ENCODE measurements at places on chromosomes 7 and 10.

DNA sequence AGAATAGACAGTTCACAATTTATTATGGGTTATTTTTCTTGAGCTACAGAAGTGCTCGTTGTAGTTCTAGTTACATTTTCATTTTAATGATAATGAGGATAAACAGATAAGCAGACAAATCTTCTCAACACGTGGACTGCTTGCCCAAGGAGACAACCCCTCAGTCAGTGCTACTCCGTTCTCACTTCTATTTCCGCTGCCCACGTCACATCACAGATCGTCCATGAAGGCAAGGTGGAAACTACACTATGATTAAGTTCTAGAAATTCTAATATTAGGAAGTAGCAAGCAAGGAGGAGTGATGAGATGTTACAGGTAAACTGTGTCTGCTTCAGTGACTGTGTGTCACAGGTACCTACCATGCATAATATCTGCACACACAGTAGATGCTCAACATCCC, 210.5 kb downstream of the CHCHD3 start:
- DNase-seq, result no peak

DNA sequence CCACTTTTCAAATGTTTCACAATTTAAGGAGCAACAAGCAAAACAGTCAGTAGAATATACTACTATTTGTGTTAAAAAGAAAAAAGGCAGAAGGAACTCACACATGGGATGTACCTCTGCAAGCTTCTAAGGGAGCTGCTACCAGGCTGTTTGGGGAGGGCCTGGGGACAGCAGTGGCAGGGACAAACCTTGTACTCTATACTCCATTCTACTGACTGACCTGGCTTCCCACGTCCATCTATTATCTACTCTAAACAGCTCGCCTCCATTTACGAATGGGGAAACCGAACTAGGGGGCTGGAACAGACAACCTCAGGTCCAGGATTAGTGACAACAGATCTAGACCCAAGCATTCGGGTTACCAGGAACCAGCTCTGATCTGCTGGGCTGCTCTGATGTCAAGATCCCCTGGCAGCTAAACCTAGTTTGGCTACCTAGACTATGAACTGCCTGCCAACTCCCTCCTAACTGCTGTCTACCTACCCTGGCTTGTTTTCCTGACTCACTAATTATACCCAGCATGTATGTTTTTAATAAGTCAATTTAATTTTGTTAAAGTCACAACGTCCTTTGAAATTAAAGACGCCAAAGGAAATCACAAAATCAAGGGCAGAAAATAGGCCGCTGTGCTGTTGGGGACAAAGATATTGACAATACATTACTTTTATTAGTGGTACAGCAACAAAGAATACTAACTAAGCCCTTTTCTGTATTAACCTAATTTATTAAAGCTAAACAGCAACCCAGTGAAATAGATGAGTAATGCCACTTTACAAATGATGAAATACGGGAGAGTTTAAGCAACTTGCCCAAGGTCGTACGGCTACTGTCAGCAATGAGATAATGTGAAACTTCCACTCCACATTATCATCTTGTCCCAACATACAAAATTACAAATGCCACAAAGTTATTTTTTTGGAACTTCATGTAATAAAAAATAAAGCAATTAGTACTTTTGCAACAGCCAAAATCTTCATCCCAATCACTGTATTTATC, 5.3 kb downstream of the PSAP start:
- DNase-seq, result peak; percentile 60

DNA sequence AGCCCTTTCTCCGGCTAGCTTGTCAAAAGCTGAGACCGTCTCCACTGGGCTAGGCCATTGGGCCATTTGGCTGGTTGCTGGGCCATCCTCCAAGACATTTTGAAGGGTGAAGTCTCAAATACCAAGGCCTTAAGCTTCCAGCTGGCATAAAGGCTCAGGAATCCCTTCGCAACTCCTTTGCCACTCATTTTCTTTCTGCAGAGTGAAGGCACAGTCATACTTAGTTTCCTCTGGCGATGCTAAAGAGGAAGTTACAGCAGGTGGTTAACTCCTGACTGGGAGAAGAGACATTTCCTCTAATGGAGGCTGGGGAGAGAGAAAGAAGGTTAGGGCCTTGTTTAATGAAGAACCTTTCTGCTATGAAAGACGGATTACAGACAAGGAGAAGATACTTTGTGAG, 4.8 kb upstream of the REPIN1 start:
- DNase-seq, result no peak

- DNase-seq, result no peak
Measured at GRCh38 chr10:67433276-67433675, 262.7 kb downstream of the CTNNA3 start.

- no peak for DNase-seq
Measured at GRCh38 chr7:150801242-150801945, 825 bp downstream of the TMEM176A start.

DNA sequence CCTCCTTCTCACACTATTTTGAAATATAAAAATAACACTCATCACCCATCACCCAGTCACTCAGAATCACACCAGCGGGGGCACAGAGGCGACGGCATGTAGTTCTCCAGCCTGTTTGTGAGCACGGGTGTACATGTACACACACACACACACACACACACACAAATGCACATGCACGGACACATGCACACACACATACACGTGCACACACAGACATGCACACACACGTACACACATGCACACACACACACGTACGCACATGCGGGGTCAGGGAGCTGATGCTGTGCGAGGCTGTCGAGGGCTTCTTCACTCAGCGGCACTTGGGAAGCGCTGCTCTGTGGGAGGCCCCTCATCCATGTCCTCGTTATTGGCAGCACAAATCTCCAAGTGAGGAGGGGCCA, 178.8 kb downstream of the ELFN1 start:
- no peak for DNase-seq

- no peak for DNase-seq
Measured at GRCh38 chr10:15571575-15571974, 148.1 kb downstream of the ITGA8 start.

- DNase-seq, result no peak
Measured at GRCh38 chr10:107653832-107654287, 489.4 kb upstream of the SORCS1 start.

GRCh38 chr10:123841560-123841959, 50.0 kb downstream of the CPXM2 start:
- DNase-seq, result no peak

DNA sequence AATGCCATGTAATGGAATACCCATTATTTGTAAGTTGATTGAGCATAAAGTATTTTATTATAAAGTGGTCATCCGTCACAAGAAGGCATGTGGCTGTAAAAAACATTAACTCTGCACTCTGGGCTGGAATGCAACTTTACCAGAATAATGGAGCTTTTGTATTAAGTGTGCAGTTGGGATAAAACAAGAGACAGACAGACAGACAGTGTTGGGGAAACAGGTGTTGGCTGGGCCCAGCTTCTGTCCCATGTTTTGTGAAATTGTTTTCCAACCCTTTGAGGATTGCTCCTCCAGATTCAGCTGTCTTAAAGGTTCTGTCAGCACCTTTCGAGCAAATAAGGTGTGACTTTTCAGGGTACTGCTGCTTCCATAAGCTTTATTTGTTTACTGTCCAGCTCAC, 67.9 kb upstream of the NFKB2 start:
- no peak for DNase-seq

GRCh38 chr7:5214641-5215040, 24.6 kb downstream of the WIPI2 start:
- no peak for DNase-seq

DNA sequence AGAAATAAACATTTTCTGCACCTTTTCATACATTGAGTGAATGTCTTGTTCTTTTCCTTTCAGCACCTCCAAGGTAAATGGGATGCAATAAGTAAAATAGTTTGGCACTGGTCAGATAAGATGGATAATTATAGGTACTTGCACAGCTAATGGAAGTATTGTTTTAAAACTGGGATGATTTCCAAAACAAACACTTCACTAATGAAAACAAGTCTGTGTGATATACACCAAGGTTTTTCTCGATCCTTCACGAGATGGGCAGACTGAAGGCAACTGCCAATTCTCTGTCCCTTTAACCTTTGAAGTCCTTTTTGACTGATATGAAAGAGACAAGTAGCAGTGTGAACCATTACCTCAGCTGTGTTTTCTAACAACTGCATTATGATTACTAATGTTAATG, 423.8 kb downstream of the GFRA1 start:
- no peak for DNase-seq

DNA sequence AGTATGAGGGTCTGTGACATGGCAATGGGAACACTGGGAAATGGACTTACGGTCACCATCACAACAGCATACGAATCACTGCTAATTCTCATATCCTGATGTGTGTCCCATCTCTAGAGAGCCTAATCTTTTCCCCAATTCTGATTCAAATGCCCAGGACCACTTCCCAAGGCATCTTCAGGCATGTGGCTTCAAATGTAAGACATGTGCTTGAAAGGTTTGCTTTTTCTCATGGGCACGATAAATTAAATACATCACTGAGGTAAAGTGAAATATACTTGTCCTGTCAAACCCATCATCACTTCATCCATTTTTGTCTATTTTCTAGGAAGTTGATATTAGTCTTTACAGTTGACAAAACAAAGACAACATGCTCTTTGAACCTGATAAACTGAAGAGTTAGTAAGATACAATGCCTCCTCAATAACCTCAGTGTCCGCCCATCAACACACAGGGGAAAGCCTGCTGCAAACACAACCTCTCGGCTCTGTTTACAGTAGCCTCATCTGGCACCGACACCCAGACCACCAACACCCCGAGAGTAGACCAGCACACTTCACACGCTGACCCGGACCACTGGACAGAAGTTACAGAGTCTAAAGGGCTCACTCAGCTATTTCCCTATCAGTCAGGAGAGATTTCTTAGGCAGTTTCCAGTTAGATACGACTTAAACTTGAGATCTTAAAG, 24.8 kb downstream of the GRB10 start:
- DNase-seq, result no peak

- no peak for DNase-seq
Measured at GRCh38 chr10:76430061-76430645, 998.7 kb downstream of the LRMDA start.

DNA sequence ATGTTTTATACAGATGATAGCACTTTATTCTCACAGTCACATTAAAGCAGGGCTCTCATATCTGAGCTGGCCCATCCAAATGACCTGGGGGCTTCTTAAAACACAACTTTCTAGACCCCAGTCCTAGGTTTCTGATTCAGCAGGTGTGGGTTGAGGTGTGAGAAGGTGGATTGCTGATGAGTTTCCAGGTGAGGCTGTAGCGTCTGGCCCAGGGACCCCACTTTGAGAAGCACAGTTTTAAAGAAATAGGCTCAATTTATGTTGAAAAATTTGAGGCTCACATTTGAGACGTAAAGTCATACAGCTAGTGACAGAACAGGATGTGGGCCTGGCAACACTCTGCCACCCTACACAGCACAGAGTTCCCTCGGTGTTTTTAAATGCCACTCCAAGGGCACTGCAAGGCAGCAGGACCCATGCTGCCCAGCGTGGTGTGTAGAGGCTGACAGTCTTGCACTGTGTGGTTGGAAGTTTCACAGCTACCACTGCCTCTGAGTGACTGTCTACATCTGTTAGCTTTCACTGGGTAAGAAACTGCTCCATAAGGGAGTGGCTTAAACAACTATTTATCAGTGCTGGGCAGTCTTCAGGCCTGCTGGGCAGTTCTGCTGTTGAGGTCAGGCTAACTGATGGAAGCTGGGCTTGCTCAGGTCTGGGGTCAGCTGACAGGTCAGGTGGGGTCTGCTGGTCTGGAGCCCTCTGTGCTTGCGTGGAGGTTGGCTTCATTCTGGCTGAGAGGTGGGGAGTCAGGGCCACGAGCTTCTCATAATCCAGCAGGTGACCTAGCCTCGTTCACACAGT, 319.7 kb downstream of the CXCL12 start:
- no peak for DNase-seq

- no peak for DNase-seq
Measured at GRCh38 chr7:155667241-155667829, 22.9 kb downstream of the RBM33 start.

DNA sequence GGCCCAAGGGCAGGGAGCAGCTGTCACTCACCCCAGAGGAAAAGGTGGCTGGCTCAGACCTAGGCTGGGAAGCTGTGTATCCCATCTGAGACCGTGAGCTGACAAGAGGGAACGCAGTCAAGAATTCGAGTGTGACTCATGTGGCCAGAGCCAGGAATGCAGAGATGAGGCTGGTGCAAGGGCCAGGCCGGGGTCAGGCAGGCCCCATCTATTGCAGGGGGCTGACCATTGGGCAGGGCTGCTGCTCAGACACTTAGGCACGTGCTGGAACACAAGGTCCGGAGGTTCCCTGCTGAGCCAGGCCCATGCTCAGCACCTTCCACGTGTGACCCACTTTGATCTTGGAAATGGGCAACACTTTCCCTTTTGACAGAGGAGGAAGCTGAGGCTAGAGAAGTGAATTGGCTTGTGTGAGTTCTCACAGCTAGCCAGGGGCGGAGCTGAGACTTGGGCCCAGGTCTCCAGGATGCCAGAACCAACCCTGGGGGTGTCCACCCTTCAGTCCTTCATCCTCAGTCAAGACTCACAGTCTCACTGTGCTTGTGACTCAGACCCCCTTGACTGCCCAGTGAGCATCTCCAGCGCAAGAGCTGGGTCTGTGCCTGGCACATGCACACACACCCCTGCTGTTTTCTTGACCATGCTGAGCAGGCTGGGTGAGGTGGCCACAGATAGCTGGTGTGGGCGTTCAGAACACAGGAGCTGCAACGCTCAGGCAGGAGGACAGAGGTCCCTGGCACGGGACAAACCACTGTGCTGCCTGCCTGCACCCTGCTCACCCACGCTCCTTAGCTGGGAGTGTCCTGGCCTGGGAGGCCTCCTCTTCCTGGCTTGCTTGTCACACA, 47.6 kb upstream of the PPIF start:
- no peak for DNase-seq

- no peak for DNase-seq
Measured at GRCh38 chr7:126157391-126157790, 1095.3 kb downstream of the GRM8 start.

DNA sequence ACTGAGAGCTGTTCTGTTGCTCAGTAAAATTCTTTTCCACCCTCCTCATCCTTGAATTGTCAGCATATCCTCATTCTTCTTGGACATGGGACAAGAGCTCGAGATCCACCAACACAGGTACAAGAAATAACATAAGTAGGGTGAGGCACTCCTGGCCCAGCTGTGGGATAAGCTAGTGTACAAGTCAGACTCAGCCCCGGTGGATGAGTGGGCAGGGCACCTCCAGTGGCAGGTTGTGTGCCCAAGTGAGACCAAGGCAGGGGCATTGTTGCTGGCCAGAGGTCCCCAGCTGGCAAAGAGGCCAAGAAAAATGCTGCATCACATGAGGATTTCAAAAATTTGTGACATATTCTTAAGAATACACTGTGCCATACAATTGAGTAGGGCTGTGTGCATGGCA, 402.0 kb upstream of the ZWINT start:
- DNase-seq, result no peak

- DNase-seq, result no peak
Measured at GRCh38 chr7:24036033-24036412, 248.0 kb upstream of the NPY start.

GRCh38 chr7:100583132-100584053, 2.5 kb downstream of the LRCH4 start:
- no peak for DNase-seq

GRCh38 chr7:391961-392524, 102.1 kb downstream of the FOXL3 start:
- DNase-seq, result no peak

Measured in cerebellar nuclear complex (tissue), 1 donor.